MG63 (cell line): ENCODE measurements at places on chromosomes 12 and 14.

GRCh38 chr14:65211341-65211987, 109.1 kb upstream of the MAX start:
- no peak for DNase-seq

GRCh38 chr14:95559203-95559602, 24.4 kb downstream of the GLRX5 start:
- DNase-seq, result no peak

DNA sequence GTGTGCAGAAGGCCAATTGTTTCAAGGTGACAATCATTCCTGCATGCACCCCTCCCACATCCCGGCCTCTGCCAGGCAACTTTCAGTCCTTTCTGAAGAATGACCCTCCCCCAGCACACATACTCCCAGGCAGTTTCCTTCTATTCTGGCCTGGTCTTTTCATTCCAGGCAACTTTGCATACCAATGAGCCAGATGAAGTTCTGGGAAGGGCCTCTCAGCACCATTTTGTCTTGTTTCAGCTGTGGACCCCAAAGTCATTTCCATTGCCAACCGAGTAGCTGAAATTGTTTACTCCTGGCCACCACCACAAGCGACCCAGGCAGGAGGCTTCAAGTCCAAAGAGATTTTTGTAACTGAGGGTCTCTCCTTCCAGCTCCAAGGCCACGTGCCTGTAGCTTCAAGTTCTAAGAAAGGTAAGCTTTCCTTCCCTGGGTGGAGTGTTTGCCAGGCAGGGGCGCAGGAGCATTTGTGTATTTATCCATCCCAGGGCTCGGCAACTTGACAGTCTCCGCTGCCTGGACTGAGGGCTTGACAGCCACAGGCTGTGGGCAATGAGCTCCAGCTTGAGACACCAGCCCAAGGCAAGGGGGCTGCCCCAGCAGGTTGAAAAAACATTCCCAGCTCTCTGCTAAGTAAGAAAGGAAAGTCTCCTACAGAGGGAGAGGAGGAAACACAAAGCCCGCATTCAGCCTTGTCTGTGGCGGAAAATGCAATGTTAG, 16.4 kb downstream of the BCL2L14 start:
- no peak for DNase-seq

- no peak for DNase-seq
Measured at GRCh38 chr12:6667559-6668210, 4.8 kb upstream of the ING4 start.

DNA sequence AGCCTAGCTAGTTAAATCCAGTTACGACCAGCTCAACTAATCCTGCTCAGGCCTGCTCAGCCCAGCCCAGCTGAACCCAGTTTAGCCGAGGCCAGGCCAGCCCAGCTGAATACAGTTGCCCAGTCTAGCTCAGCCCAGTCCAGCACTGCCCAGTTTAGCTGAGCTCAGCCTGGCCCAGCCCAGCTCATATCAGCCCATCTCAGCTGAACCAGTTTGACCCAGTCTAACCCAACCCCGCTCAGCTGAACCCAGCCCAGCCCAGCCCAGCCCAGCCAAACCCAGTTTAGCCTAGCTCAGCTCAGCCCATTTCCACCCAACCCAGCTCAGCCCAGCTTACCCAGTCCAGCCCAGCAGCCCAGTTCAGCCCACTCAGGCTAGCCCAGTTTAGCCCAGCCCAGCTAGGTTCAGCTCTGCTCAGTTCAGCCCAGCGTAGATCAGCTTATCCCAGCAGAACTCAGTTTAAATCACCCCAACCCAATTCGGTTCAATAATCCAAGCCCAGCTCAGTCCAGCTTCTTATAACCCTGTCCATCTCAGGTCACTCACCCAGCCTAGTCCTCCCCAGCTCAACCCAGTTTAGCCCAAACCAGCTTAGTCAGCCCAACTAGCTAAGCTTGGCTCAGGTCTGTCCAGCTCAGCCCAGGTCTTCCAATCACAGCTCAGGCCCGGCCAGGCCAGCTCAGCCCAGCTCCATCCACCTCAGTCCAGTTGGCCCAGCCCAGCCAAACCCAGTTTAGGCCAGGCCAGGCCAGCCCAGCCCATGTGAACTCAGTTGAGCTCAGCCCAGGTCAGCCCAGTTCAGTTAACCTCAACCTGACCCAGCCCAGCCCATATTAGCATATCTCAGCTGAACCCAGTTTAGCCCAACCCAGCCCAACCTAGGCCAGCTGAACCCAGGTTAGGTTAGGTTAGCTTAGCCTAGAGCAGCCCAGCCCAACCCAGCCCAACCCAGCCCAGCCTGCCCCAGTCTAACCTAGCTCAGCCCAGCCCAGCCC, 76.7 kb downstream of the TMEM121 start:
- DNase-seq, result peak; percentile 25

DNA sequence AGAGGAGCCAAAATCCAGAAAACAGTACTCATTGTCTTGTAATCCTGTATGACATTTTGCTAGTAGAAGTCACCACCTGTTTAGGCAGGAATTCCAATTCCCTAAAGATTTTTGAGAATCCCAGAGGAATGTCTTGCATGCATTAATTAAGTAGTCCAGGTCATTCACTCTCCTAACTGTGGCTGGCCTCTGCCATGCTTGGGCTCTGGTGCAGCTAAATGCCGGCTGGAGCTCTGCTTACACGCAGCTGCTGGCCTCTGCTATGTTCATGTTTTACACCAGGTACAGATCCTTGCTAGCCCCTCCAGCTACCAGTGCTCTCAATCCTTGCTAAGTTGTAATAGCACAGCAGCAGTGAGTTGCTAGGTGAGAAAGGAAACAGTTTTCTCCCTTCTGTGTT, 16.3 kb upstream of the HIF1A start:
- DNase-seq, result no peak
